ENCODE measurements at places on chromosomes 12 and 14.

GRCh38 chr14:83416476-83416875 is 1882.8 kb upstream of the SEL1L start:
- DNase-seq: no peak

GRCh38 chr14:100914597-100915021 is 11.1 kb upstream of the RTL1 start:
- DNase-seq: no peak

DNA sequence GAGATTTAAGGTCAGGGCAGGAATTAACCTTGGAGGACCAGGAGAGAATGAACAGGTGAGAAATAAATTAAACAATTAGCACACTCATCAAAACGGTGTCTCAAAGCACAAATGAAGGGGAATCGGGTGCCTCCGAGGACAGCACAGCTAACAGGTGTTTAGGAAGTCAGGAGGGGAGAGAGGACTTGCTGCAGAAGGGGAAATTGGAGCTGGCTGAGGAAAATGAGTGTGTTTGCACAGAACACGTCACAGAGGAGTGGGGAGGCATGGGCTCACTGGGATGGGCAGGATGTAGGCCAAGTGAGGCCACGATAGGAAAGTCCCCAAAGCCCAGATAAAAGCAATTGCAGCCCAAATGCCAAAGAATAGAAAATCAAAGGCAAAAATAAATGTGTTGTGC is 121.7 kb downstream of the ZNF664 start:
- DNase-seq: no peak

GRCh38 chr14:99479906-99480869 is at the start of gene SETD3:
SETD3 (minus strand) TSS chr14:99480859; CDS start chr14:99465805, 15,054 bp downstream.
- DNase-seq: peak; percentile 86

GRCh38 chr12:112847708-112848337 is 56.3 kb downstream of the RPH3A start:
- no peak for DNase-seq

- no peak for DNase-seq
These were observed 1.8 kb downstream of the RASSF9 start for GRCh38 chr12:85834378-85834777.

GRCh38 chr12:12811343-12811742 is 1.8 kb upstream of the DDX47 start:
- no peak for DNase-seq

DNA sequence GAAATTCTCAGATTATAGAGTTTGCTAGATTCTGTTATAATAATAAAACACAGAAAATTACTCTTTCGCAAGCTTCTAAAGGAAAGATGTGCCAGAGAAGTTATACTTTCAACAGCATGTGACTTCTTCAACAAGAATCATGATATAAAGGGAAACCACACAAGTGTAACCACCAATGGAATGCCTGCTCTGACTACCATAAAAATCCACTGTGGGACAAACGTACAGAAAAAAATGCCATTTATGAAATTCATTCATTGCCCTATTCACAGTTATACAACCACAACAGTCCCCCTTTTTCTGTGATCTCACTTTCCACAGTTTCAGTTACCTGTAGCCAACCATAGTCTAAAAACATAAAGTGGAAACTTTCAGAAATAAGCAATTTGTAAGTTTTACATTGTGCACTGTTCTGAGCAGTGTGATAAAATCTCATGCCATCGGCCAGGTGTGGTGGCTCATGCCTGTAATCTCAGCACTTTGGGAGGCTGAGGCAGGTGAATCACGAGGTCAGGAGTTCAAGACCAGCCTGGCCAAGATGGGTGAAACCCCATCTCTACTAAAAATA is 3.2 kb downstream of the CATSPERB start:
- DNase-seq: no peak

- no peak for DNase-seq
These were observed 25.5 kb downstream of the CFAP251 start for GRCh38 chr12:121943926-121944325.

DNA sequence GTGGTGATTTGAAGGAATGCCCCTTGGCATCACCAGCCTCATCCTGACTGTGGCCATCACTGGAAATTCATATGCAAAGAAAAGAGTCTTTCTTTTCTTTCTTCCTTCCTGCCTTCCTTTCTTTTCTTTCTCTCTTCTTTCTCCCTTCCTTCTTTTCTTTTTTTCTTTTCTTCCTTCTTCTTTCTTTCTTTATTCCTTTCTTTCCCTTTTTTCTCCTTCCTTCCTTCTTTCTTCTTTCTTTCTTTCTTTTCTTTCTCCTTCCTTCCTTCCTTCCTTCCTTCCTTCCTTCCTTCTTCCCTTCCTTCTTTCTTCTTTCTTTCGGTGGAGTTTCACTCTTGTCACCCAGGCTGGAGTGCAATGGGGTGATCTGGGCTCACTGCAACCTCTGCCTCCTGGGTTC is 58.0 kb upstream of the TMEM132D start:
- no peak for DNase-seq

DNA sequence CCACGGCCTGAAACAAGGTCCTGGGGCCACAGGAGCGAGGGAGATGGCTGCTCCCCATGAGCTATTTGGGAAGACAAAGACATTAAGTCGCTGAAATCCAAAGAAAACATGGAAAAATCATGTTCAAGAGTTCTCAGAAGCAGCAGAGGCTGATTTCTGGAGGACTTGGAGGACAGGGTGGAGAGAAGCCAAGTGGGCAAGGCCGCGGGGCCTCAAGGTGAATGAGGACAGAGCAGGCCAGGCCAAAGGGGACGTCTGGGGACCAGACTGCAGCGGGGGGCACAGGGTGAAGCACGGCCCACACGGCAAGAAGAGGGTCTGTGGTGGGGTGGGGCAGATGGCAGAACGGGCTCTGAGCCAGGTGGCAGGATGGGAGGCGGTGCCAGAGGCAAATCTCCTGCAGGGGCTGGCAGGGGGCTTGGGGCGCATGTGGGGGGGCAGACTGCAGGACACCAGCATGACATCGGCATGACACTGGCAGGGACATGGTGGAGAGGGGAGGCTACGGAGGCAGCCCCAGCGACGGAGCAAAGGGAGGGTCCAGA is 48.9 kb downstream of the RNF34 start:
- DNase-seq: no peak

DNA sequence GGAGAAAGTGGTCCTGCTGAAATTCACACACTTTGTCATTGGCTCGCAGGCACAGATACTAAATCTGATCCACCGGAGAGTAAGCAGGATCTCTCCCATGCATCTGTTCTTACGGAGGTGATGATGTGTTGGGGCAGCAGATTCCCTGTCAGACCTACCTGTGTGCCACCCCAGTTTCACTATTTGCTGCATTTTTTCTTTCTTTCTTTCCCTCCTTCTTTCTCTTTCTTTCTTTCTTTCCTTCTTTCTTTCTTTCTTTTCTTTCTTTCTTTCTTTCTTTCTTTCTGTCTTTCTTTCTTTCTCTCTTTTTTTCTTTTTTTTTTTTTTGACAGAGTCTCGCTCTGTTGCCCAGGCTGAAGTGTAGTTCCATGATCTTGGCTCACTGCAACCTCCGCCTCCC is 37.4 kb downstream of the WSCD2 start:
- DNase-seq: no peak

- no peak for DNase-seq
These were observed 8.7 kb downstream of the MYRFL start for GRCh38 chr12:69833696-69834095.

- no peak for DNase-seq
These were observed 141.0 kb upstream of the LMNTD1 start for GRCh38 chr12:25694072-25694471.

DNA sequence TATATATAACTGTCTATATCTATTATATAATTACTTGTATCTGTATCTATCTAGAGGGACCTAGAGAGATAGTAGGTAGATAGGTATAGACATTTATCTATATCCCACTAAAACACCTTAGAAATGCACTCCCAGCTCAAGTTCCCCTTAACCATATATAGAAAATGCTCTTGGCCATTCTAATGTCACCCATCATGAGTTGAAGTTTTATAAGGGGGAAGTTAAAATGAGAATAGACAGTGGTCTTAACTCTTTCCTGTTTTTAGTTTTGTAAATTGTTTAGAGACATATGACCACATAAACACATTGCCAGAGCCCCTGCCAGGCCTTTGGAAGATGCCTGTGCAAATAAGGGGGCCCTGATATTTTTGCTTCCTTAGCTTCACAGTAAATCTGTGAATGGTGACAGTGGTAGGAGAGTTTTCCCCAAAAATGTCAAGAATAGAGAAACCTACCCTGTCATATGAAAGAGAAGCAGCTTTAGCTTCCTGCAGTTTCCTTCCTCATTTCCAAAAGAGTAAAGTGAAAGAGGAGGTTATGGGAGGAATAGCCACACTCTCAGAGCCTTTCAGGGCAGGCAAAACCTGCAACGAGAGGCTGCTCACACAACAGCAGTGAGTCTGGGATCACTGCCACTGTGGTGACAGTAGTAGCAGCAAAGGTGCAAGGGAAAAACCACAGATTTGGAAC is 45.5 kb downstream of the MGST1 start:
- DNase-seq: no peak

DNA sequence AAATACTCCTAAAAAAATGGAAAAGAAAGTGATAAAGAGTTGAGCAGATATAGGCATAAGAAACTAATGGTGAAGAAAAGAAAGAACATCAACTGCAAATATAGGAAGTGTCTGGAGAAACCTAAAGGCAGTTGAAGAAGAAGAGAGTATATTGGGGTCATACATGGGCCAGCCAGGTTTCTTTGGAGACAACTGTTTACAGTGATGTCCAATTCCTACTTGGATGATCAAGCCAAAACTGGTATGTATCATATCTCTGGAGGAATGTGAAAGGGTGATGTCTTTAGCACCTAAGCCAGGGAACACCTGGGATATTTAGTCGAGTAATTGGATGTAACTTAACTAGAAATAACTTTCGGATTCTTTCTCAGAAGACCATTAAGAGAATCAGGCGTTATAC is 129.3 kb upstream of the FLRT2 start:
- DNase-seq: no peak

DNA sequence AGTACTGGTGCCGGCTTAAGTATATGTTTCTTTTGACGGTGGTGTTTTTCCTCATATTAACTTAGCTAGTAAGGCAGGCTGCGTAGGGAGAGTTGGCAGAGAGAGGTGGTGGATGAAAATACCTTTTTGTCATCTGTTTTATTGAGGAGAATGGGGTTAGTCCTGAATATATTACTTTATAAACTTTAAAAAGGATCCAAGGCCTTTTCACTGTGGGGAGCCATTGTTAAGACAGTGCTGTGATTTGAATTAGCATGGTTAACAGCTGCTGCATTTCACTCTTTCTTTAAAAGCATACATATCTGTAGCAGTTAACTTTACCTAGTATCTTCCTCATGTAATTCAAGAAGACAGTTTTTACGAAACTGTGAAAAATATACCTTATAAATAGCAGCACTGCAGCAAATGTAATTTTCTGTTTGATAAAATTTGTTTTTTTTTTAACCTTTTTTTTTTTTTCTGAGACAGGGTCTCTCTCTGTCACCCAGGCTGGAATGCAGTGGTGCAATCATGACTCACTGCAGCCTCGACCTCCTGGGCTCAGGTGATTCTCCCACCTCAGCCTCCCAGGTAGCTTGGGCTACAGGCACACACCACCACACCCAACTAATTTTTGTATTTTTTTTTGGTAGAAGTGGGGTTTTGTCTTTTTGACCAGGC is 57.1 kb downstream of the AEBP2 start:
- DNase-seq: no peak

- no peak for DNase-seq
These were observed 1.6 kb downstream of the GSKIP start for GRCh38 chr14:96364962-96365361.

DNA sequence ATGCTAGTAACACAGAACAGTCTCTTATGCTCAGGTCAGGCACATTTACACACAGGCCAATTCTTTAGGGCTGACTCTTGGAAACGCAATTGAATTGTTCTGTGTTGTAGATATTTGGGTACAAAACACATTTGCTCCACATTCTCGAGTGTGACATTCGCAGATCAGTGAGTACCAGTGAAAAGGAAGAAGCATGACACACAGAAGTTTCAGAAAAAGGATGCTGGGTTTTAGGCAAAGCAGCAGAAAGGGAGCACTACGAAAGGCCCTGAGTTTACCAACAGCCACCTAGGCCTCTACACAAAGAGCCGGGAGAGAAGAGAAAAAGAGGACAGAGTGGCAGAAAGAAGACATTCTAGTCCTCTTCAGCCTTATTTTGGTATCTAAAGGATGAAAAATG is 254.4 kb upstream of the BTG1 start:
- DNase-seq: no peak

DNA sequence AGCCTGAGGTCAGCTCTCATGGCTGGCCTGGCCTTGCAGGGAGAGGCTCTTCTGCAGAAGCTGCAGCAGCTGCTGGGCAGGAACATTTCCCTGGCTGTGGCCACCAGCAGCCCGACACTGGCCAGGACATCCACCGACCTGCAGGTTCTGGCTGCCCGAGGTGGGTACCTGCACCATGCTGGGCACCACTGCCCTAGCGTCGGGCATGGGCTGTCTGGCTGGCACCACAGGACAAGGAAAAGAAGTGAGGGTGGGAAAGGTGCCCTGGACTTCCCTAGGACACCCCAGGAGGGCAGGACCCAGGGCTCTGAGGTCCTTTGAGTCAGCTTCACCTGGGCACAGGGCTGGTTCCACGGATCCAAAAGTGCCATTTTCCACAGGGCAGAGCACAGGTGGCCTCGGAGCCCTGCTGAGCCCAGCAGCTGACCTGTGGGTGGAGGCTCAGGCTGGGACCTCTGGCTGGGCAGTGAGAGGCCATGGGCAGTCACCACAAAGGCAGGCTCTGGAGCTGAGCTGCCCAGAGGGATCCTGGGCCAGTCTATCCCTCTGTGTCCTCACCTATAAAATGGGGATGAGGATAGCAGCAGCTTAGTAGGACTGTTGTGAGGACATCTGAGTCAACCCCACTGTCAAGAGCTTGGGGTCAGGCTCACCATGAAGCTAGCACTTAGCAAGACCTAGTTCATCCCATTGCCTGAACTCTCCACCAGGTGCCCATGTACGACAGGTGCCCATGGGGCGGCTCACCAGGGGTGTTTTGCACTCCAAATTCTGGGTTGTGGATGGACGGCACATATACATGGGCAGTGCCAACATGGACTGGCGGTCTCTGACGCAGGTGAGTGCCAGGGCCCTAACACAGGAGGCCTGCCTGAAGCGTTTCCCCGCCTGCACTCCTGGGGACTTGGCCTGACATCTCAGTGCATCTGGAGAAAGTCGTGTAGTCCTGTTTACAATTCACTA is 4.9 kb downstream of the PLD4 start:
- no peak for DNase-seq

GRCh38 chr12:91628656-91629055 is 446.0 kb upstream of the DCN start:
- DNase-seq: no peak

DNA sequence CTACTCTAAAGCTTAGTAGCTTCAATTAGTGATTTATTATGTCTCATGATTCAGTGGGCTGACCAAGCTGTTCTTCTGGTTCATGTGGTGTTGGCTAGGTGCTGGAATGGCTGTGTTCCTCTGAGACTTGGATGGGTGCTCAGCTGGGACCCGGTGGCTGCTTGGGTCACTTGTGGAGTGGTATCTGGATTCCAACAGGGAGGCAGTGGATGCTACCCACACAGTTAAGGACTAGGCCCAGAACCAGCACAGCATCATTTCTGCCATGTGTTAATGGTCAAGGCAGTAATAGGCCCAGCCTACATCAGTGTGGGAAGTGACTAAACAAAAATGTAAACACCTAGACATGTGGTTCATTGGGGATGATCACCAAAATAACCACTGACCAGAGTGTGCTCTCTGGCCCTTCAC is 72.2 kb downstream of the FGD4 start:
- no peak for DNase-seq

- peak; percentile 63 for DNase-seq
These were observed 44.5 kb downstream of the SLC38A6 start for GRCh38 chr14:61025251-61026223.

- no peak for DNase-seq
These were observed 106.5 kb downstream of the EML1 start for GRCh38 chr14:99899578-99900178.
